ENCODE measurements at places on chromosomes 4 and X. TPM values are rescaled to one million over a fixed set of nuclear protein-coding genes. Genes with fewer than 3 reads are reported as not detected.

The ALPK1 gene
- total RNA-seq, result 5.2 TPM

The WWC2 gene
- 109 TPM for total RNA-seq

The SULT1E1 gene
- total RNA-seq, result not detected

The HERC6 gene
- total RNA-seq, result 0.44 TPM

The AP1S2 gene
- total RNA-seq, result 22.6 TPM

GRCh38 chrX:155745792-155746191 is 133.0 kb upstream of the TMLHE start:
- no peak overlapping the region for H3K27ac ChIP-seq
- no peak overlapping the region for H3K4me3 ChIP-seq
- no peaks in the 10 kb centered on the region for H3K4me1 ChIP-seq

DNA sequence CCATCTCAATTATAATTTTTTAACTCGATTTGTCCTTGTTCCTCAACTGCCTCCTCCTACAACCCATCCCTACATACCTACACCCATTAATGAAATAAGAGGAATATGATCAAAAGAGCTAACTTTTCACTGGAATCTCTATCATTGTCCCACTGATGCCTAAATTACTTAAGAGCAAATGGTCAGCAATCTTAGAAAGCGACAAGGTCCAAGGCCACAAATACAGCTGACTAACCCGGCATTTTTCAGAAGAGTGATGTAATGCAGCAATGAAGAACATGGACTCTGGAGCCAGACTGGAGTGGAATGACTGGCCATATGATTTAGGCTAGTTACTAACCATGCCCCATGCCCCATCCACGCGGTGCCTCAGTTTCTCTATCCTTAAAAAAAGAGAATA is 56.2 kb downstream of the PPA2 start:
- no peaks in the 10 kb centered on the region for H3K4me1 ChIP-seq
- H3K36me3 ChIP-seq, result peaks cover 8% of the 10 kb centered on the region
- H3K27ac ChIP-seq, result no peak overlapping the region

DNA sequence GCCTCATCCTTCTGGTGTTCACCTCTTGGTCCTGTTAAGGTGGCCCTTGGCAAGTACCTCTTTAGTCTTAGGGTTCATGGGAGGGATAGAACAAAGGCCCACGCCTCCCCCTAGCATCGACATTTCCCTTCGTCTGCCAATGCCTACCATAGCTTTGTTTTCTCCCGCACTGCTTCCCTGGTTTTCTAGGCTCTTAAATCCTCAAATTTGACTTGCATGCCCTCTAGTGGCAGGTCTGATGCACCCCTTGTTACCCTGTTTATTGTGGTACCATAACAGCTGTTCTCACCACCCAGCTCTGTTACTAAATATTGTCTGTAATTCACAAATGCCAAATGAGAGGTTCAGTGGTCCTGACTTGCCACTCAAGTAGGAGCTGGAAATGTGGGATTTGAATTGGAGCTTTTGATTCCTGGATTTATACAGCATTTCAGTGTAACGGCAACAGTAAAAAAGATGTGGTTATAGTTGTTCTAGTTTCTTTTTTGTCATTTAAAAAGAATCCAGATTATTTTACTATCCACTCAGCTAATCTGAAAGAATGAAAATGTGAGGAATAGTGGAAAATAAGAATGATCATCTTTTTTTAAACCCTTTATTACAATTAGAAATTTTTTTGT is 100.1 kb downstream of the REPS2 start:
- peak; percentile 44 for DNase-seq
- no peaks in the 10 kb centered on the region for H3K27me3 ChIP-seq
- no peaks in the 10 kb centered on the region for H3K36me3 ChIP-seq

DNA sequence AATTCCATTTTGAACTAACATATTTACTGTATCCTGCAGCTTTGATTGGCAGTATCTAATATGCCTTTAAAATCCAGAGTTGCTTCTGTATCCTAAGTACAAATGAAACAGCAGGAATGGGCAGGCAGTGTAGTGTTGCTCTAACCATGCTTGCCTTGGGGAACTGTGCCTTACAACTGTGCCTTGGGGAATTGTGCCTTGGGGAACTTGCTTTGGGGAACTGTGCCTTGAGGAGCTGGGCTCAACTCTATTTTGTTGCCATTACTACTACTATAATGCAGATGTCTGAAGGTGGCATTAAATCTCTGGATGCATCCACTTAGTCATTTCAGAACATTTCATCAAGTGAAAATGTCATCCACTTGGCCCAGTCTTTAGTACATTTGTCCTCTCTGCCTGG is 6.9 kb downstream of the CXCL3 start:
- H3K27ac ChIP-seq, result no peak overlapping the region
- no peak for DNase-seq
- no peaks in the 10 kb centered on the region for H3K27me3 ChIP-seq

GRCh38 chrX:6228720-6229119 is at the start of gene NLGN4X:
Gene NLGN4X (minus strand): TSS chrX:6228867. CDS start chrX:6151466, 77,401 bp downstream.
- no peak for DNase-seq
- no peak within 1 kb of the TSS for H3K27ac ChIP-seq
- H3K4me1 ChIP-seq, result no peaks in the 10 kb centered on the region
- H3K27me3 ChIP-seq, result peaks cover 1% of the 10 kb centered on the region
- no peak within 1 kb of the TSS for H3K4me3 ChIP-seq

DNA sequence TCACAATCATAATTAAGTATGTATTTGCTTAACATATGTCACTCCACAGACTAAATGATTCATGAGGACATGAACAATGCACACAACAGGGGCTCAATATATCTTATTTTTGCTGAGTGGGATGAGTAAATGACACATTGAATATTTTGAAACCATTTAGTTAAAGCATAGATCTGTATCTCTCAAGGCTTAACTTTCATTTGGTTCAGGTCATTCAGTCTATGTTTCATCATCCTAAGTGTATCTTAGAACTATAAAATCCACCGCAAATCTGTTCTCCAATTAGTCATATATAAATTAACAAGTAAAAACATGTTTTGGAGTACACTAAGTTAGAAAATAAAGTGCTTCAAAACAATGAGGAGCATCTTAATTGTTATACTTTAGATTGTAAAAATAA is 45.8 kb downstream of the AREG start:
- no peak for DNase-seq
- no peaks in the 10 kb centered on the region for H3K36me3 ChIP-seq
- no peak overlapping the region for H3K27ac ChIP-seq

- no peaks in the 10 kb centered on the region for H3K4me1 ChIP-seq
- H3K27ac ChIP-seq, result no peak overlapping the region
- no peaks in the 10 kb centered on the region for H3K36me3 ChIP-seq
- no peaks in the 10 kb centered on the region for H3K27me3 ChIP-seq
- H3K4me3 ChIP-seq, result no peak overlapping the region
- no peak for DNase-seq
Measured at GRCh38 chrX:116204932-116205331, 34.4 kb downstream of the AGTR2 start.

DNA sequence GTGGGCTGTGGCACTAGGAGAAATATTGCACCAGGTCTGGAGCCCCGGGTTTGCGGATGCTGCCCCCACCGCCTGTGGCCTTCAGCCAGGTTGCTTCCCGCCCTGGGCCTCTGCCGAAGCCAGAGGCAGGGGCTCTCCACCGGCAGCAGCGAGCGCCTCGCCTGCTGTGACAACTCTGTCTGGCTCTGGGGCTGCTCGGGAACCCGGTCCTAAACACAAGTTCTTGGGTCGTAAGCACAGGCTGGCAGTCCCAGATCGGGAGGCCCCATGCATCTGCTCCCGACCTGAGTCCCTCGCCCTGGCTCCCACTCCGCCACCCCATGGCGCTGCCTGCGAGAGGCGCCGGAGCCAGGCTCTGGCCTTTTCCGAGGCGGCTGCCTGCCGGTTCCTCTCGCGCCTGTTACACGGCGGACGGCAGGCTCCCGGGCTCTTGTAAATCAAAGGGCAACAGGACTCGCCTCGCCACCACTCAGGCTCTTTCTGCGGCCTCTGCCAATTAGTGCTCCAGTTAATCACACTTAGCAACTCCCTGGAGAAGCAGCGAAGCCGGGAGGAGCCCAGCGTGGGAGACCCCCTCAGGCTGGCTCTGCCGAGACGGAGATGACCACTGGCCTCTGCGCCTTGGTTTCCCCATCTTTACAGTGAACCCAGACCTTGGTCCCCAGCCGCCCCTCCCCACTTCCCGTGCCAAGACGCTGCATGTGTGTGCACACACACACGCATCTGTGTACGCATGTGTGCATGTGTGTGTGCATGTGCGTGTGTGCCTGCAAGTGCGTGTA is 109.2 kb downstream of the DCTD start:
- H3K4me3 ChIP-seq, result no peak overlapping the region
- H3K27ac ChIP-seq, result no peak overlapping the region
- DNase-seq, result no peak
- H3K36me3 ChIP-seq, result peaks cover 17% of the 10 kb centered on the region

Data from HFFc6 (cell line).